Cerebellum (tissue), 4 donors: ENCODE measurements at places on chromosomes 1 and 21. TPM values are rescaled to one million over a fixed set of nuclear protein-coding genes. Genes with fewer than 3 reads are reported as not detected.

DNA sequence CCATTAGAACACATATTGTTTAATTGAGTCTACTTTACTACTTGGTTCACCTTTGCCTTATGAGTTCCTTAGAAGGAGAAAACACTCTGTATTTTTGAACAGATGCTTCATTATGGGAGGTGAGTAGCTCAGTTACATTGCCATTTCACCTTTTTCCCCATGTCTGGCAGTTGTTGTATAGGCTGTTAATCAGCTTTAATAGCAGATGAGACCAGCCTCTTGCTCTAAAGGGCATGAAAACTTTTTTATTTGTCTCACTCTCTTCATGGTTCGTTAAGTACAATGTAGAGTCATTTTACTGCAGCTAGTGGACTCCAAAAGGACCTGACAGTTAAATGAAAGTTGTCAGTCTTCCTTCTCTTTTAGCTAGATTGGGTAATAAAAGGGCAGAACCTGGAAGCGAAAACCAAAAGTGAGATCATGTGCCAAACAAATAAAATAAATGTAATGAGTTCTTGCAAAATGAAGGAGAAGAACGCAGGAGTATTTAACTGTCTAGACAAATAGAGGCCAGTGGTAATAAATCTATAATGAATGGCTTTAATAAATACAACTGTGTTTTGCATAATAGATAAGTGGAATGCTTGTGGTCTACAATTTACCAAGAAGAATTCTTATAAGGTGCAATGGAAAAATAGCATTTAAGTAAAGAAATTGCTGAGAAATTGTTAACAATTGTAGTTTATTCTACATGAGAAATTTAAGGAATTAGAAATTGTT lies 180.0 kb upstream of the NEGR1 start:
- no peak for DNase-seq

- DNase-seq: no peak
Measured at GRCh38 chr1:50265790-50266314, 157.1 kb downstream of the ELAVL4 start.

GRCh38 chr1:208525417-208525816 lies 281.2 kb upstream of the PLXNA2 start:
- DNase-seq: no peak

- DNase-seq: no peak
Measured at GRCh38 chr1:162678439-162678838, 46.2 kb downstream of the DDR2 start.

DNA sequence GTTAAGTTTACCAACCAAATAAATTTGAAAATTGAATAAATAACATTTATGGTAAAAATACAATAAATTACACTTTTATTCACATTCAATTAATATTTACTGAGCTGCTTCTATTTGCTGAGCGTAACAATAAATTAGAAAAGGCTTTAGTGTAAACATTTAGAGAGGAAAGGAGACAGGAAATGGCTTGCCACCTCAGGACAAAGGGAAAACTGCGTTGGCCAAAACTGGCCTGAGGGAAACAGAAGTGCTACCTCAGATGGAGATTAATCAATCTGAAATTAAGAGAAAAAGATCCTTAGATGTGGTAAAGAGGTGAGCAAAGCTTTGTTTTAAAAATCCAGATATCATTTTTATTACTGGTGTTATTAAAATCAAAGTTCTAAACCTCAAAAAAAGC lies 128.0 kb downstream of the SLC44A5 start:
- DNase-seq: no peak

DNA sequence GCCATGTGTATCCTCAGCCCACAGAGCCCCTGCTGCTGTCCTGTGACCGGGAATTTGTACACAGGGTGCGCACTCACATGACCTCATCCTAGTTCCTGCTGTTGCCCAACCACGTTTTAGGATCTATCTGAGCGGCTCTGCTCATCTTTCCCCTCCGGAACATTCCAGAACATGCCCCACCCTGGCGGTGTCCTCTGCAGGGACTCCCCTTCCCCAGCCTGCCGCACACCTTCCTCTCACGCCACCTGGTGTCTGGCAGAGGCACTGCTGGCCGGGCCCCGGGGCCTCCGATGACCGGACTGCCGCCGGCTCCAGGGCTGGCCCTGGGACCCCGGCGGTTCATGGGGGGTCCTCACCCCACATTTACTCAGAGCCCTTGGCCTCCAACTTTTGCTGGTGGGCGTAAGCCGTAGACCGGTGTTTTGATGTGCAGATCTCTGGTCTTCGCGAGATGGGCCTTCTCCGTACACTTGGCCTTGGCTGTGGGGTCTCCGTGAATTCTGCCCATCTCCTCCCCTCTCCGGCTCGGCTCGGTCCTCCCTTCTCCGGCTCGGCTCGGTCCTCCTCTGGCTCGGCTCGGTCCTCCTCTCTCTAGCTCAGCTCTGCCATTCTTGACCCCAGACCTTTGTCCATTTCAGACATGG lies 29.5 kb downstream of the ARHGEF16 start:
- DNase-seq: peak; percentile 27

DNA sequence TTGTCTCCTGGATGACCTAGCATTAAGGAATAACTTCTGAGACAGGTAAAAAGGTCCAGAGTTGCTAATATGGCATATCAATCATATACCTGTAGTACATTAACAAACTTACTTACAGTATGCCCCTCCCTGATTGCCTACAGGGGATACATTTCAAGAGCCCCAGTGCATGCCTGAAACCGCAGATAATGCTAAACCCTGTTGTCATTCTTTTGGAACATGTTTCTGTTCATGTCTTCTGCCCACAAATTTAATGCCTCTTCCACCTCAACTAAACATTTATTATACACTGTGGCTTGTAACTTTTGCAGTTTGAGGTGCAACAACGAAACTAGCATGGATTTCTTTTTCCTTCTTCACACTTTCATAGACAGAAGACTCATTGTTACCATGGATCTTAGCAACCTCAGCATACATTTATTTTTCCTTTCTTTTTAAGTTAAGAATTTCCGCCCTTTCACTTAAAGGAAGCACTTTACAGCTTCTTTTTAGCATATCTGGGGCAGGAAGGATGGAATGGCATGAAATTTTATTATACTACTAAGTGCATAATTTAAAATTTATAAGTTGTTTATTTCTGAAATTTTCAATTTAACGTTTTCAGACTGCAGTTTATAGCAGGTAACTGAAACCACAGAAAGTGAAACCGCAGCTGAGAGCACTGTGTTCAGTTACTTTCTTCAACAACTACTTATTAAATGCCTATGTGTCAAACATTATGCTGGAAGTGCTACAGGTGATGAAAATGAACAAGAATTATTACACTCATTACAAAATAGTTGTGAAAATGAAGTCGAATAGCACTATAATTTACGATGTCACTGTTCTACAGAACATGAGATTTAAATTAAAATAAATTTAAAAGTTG lies 25.3 kb downstream of the F13B start:
- no peak for DNase-seq

SLAMF9 gene
- total RNA-seq: not detected

RAB3B gene
- 22.4 TPM for total RNA-seq

PER3 gene
- total RNA-seq: 5.8 TPM

GRCh38 chr1:154193821-154194220 lies 1.9 kb upstream of the TPM3 start:
- DNase-seq: no peak

KCND3 gene
- 34.1 TPM for total RNA-seq

- no peak for DNase-seq
Measured at GRCh38 chr1:63199706-63200335, 122.5 kb upstream of the FOXD3 start.

GRCh38 chr1:226051365-226051764 lies 11.2 kb upstream of the H3-3A start:
- DNase-seq: no peak
